ENCODE measurements at places on chromosomes 6 and 20.

DNA sequence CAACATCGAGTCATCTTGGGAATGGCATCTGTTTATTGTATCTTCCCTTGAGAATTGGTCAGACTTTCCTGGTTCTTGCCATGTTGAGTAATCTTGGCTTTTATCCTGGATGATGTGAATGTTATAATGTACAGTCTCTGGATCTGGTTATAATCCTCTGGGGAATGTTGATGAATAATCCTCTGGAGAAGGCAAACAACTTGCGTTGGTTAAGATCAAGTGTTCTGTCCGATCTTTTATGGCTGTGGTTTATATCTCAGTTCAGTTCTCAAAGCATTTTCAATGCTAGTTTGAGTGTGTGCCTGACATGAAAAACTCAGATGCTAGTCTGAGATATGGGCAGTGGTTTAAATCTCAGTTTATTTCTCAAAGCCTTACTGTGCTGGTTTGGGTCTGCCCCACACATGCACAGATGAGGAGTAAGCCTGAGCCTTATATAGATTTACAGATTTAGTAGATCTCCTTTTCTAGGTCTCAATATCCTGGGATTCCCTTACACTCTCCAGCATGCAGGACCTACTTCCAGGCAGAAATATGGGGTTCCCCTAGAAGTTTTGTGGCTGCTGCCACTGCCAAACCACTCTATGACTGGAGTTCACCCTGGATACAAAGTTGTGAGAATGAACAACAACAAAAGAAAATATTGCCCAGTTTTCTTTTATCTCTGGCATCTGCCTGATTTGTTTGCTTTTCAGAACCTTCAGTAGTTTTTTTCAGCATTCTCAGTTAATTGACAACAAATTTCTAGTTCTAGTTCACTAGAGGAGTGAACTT, 191.8 kb upstream of the MAN1A1 start:
- no peak for DNase-seq

DNA sequence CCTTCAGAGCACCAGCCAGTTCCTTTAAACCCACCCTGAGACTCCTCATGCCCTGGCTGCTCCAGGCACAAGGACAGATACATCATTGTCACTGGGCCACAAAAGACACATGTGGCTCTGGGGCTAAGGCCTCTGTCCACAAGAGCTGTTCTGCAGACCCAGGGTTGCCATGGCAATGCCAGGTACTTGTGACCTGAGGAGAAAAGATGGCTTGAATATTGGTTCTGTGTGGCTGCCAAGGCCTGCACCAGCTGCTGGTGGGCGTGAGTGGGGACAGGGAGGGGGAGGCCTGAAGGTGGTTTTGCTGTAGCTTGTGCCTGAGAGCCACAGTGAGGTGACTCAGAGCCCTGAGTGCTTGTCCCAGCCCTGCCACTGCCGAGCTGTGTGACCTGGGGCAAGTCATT, 31.8 kb downstream of the SAYSD1 start:
- DNase-seq: no peak

DNA sequence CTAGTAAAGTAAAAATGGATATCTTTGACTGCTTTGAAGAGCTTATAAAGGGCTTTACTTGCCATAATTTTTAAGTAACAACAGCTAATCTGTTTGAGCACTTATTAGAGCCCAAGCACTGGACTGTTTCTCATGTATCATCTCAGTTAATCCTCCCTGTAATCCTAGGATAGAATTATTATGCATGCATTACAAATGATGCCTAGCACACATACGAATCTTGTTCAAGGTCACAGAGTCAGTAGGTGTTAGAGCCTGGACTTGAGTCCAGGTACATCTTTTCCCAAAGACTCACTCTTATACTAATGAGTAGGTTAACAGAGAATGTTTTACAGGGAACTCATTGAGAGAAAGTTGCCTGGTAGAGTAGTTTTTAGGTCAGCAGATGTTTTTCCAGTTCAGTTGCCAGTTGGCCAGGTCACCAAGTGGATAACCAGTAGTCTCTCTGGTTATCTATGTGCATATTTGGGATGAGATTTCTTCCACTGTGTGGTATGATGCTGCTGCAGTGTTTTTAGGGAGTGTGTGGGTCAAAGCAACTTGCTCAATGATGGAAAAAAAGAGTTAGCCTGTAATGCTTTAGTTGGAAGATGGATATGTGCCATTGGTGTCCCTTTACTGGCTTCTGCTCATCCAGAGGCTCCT, 32.3 kb upstream of the LAMA4 start:
- DNase-seq: no peak

- DNase-seq: no peak
Measured at GRCh38 chr6:161225681-161226008, 48.2 kb downstream of the AGPAT4 start.

- no peak for DNase-seq
Measured at GRCh38 chr6:121853686-121854085, 418.2 kb downstream of the GJA1 start.

Measured in stimulated activated CD4-positive, alpha-beta T cell treated with anti-CD3 and anti-CD28 coated beads, Interleukin-12 subunit alpha, Interleukin-12 subunit beta, amount 100 ng/mL, for 24 hours (primary cell).